ENCODE measurements at places on chromosomes 3 and 15.

DNA sequence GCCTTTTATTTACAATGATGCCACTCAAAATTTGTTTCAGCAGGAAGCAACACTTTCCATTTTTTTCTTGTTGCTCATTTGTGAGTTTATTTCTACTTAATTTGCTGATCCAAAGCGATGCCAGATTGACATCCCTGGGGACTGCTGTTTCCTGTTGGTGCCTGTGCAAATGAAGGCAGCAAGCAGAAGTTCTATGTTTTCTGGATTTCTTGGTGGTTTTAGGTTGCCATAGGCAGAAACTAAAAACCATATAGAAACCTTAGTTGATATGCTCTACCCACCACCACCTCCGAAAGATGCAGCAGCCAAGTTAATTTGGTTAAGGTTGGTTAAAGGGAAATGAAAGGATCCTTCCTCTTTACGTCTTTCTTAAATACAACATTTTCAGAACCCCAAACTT, 356.2 kb downstream of the RBMS3 start:
- peak; percentile 42 for DNase-seq

DNA sequence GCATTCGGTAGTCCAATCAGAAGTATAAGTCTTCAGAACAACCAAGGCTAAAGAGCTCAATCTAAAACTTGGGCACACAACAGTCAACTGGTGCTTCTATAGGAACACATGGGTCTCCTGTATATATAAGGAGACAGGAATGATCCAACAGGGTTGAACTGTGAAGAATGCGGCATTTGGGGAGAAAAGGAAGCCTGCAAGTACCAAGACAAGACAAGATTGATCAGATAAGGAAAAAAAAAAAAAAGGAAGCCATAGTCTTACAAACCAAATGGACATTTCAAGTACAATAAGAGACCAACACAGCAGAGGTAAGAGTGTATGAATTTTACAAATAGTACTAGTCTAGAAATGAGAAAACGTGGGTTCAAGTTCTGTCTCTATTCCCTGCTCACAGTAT, 6.5 kb downstream of the CPEB1 start:
- no peak for DNase-seq

GRCh38 chr3:170982733-170983132, 43.8 kb downstream of the SLC2A2 start:
- no peak for DNase-seq

- peak; percentile 63 for DNase-seq
These were observed 1.1 kb downstream of the SLC35G2 start for GRCh38 chr3:136819731-136820679.

- DNase-seq: no peak
These were observed 50.7 kb downstream of the FAM43A start for GRCh38 chr3:194736277-194736895.
